ELR (cell line): ENCODE measurements at places on chromosomes 1 and 21.

DNA sequence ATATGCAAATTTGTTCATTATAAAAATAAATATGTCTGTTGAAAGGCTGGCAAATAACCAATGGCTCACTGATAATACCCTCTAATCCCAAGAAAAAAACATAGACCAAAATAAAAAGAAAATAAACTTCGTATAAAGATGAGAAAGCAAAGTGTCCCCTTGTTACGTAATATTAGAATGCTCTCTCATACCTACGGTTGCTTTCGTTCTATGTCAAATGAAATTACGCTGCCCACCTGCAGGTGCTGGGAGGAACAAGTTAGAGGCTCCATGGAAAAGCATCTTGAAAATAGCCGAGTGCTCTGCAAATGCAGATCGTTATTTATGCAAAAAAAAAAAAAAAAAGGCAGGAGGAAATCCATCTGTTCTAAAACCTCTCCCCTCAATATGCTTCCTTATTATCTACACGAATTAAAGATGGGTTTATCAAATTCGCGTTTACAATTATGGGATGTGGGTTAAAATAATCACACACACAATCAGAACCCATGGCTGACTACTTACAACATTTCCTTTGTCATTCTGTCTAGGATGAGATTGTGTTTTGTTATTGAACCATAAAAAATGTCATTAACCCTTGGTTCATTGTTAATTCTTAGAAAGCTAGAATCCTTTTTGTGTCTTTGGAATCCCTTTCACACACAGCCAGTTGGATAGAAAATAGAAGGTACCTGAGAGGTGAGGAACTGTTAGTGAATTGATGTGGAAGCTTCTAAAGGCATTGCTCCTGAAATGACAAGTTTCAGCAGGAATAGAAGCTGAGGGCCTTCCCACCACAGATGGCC, 268.6 kb downstream of the SETD4 start:
- no peak for DNase-seq

DNA sequence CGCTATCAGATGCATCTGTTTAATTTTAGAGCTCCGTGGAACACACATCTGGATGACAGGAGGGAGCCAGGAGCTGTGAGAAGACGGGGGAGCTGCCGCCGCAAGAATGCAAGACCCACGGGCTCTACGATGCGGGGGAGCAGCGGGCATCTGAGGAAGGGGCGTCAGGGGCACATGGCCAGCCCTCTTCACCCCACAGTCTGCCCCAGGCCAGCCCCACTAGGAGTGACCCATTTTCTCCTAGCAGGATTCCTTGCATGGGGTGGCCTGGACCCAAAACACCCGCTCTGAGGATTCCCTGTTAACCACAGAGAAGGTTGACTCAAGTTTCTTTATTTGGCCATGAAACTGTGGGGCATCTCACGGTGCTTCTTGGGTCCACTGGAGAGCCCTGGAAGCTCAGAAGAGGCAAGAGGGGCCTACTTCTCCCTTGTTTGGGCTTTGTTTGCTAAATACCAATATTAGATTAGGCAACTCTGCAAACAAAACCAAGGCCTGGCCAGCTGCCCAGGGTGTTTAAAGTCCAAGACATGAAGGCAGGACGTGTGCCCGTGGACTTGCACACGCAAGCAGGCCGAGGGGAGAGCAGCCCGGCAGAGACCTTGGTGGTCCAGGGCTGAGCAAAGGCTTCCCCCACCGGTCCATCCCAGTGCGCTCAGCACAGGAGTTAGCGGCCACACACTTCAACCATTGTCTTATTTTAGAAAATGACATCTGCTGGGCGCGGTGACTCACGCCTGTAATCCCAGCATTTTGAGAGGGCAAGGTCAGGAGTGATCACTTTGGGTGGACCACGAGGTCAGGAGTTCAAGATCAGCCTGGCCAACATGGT, 89.8 kb downstream of the DHRS3 start:
- DNase-seq: no peak

GRCh38 chr1:81717230-81717629, 83.5 kb upstream of the ADGRL2 start:
- DNase-seq: peak; percentile 6

DNA sequence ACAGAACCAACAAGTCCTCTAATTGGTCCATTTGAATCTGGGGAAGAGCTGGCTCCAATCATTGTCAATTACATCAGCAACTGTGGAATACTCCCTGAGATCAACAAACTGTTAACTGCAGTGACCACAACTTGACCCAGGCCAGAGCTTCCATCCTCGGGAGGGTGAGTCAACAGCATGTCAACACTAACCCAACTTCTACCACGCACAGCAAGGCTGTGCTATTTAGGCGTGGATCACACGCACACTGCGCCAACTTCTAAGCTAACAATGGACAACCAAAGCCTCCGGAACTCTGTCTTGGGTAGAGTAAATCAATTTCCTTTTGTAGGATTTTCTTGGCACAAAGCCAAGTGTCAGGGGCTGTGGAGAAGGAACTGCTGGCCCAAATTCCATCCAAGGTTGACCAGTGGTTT, 30.4 kb downstream of the APP start:
- DNase-seq: peak; percentile 95

DNA sequence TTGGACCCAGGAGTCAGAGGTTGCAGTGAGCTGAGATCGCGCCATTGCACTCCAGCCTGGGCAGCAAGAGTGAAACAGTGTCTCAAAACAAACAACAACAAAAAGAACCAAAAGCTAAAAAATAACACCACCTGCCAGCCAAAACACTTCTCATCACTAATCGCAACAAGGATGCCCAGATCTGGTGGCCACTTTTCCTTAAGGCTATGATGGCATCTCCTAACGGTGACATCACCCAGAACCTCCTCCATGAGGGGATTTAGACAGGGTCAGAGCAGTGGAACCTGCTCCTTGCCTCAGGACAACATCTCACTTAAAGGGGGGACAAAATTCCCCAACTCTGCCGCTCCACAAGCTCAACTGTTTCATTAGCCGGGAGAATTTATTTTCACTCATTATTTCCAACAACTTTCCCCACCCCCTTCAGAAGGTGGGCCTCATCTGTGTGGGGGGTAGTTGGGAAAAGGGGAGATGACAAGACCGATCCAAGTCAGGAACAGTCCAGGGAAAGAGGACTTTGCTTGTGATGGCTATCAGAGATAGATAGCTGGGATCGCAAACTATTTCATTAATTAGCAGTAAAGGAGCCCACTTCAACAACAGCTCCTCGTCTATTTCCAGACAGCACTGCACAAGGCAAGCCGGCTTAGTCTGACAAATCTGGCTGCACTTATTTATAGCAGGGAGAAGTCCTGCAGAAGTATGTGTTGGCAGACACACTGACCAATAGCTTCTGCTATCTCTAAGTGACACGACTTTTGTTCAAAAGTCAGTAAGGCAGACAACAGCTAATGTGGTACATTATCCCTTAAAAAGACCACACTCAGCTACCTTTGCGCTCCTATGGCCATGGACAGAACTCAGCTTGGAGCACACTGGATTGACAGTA, 2.6 kb downstream of the PABPC4 start:
- DNase-seq: peak; percentile 56
